NCI-H748 treated with DMSO at 0.1 percent for 48 hours (cell line): ENCODE measurements at places on chromosomes 13 and 19.

GRCh38 chr13:85724546-85725432, 74.4 kb downstream of the SLITRK6 start:
- DNase-seq, result peak; percentile 87

GRCh38 chr13:28052945-28053344, 47.4 kb downstream of the FLT3 start:
- DNase-seq, result no peak

DNA sequence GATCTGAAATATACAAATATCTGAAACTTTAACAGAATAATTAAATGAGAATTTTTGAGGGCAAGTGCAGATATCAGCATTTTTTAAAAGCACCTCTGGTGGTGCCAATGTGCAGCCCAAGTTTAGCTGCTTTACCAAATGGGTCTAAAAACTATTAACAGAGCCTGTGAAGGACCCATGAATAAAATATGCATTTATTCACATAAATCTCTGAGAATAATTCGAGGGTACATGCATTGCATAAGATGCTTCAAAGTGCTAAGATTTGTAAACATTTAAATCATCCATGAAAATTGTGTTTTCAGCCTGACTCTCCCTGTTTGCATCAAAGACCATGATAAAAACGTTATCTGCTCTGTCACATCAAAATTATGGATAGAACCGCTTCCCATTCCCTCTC, 47.1 kb upstream of the TNFSF11 start:
- no peak for DNase-seq

DNA sequence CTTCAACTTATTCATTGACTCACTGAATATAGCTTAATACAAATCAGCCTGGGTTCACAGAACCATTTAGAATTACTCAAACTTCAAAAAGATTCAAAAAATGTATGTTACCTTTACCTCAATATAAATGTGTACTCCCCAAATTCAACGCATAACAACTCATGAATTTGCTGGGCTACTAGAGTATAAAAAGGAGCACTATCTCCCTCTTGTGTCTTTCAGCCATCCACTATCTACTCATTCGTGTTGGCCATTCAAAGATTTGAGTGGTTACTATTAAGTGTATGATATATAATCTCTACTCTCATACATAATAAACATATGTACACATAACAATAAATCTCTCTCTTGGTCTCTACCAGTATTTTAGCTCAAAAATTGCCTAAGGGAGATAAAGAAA, 20.3 kb downstream of the INTS6 start:
- no peak for DNase-seq

GRCh38 chr19:821825-822503, at the start of gene PLPPR3:
TSS of gene PLPPR3 (minus strand) at chr19:821955. CDS start at chr19:821559, 396 bp downstream.
- no peak for DNase-seq
